Hepatocyte (in vitro differentiated cells): ENCODE measurements at places on chromosomes 7 and 10. TPM values are rescaled to one million over a fixed set of nuclear protein-coding genes. Genes with fewer than 3 reads are reported as not detected.

SLC18A2 gene
- 0.76 and 1.3 TPM in 2 replicates for total RNA-seq

PKD1L1 gene
- total RNA-seq = under 0.01 and 0.07 TPM in 2 replicates

KIN gene
- 11.4 and 25.2 TPM in 2 replicates for total RNA-seq

PIP gene
- not detected in 2 replicates for total RNA-seq

ECD gene
- 30.1 and 30.5 TPM in 2 replicates for total RNA-seq

CALML3 gene
- total RNA-seq = not detected in 2 replicates

PRSS37 gene
- total RNA-seq = not detected in 2 replicates

TMEM176A gene
- 202 and 224 TPM in 2 replicates for total RNA-seq

AKR1E2 gene
- total RNA-seq = 1.5 and 4.2 TPM in 2 replicates

IGFBP3 gene
- total RNA-seq = 573 and 632 TPM in 2 replicates

CCDC146 gene
- total RNA-seq = 4.0 and 5.8 TPM in 2 replicates

EEF1AKMT2 gene
- 10.5 and 13.4 TPM in 2 replicates for total RNA-seq

STOX1 gene
- 5.5 and 6.4 TPM in 2 replicates for total RNA-seq

TMEM139 gene
- 19.8 and 21.0 TPM in 2 replicates for total RNA-seq

ADCK2 gene
- total RNA-seq = 22.4 and 22.8 TPM in 2 replicates

SSBP1 gene
- total RNA-seq = 153 and 186 TPM in 2 replicates

UNC5B gene
- total RNA-seq = 12.4 and 15.5 TPM in 2 replicates

TBC1D12 gene
- 15.6 and 26.1 TPM in 2 replicates for total RNA-seq

AGAP4 gene
- total RNA-seq = 5.6 TPM in 2 replicates

SGCE gene
- total RNA-seq = 64.5 and 77.6 TPM in 2 replicates

CYP2C19 gene
- 44.6 and 46.4 TPM in 2 replicates for total RNA-seq

PLCE1 gene
- total RNA-seq = 10.8 TPM in 2 replicates

RSPH10B gene
- not detected in 2 replicates for total RNA-seq

RFC2 gene
- total RNA-seq = 14.6 and 16.8 TPM in 2 replicates

ERVW-1 gene
- total RNA-seq = 0.37 TPM in 1 of 2 replicates, not detected in the other

OR9A2 gene
- total RNA-seq = not detected in 2 replicates

WEE2 gene
- 3.6 and 3.7 TPM in 2 replicates for total RNA-seq

TEX47 gene
- total RNA-seq = not detected in 2 replicates

SMO gene
- total RNA-seq = 46.2 and 48.8 TPM in 2 replicates

TRIM8 gene
- total RNA-seq = 41.3 and 53.3 TPM in 2 replicates

AMPH gene
- 1.6 and 2.0 TPM in 2 replicates for total RNA-seq

PHKG1 gene
- not detected in 2 replicates for total RNA-seq

CUZD1 gene
- 0.16 TPM in 1 of 2 replicates, not detected in the other for total RNA-seq

FOXI2 gene
- total RNA-seq = not detected in 2 replicates

GNAI1 gene
- total RNA-seq = 48.7 and 57.4 TPM in 2 replicates

PNLIPRP3 gene
- total RNA-seq = 0.93 and 1.0 TPM in 2 replicates

VAX1 gene
- total RNA-seq = not detected in 2 replicates

CFAP69 gene
- 4.3 and 7.3 TPM in 2 replicates for total RNA-seq

CCDC186 gene
- 30.1 and 32.4 TPM in 2 replicates for total RNA-seq

LBX1 gene
- not detected in 2 replicates for total RNA-seq

PLAU gene
- total RNA-seq = 2.8 and 5.2 TPM in 2 replicates
